ENCODE measurements at places on chromosomes 12 and 14. TPM values are rescaled to one million over a fixed set of nuclear protein-coding genes. Genes with fewer than 3 reads are reported as not detected.

The PZP gene
- not detected for total RNA-seq

The RAB3IP gene
- 6.3 TPM for total RNA-seq

The MYF6 gene
- not detected for total RNA-seq

The KRT7 gene
- 16.1 TPM for total RNA-seq

The DDX54 gene
- total RNA-seq, result 30.2 TPM

The EID3 gene
- total RNA-seq, result 7.1 TPM

The ZNF385A gene
- total RNA-seq, result 0.71 TPM

The E2F7 gene
- 3.9 TPM for total RNA-seq

The RAD9B gene
- total RNA-seq, result 0.46 TPM

The SYCP3 gene
- total RNA-seq, result 0.14 TPM

The FAM161B gene
- total RNA-seq, result 2.8 TPM

The RNASE3 gene
- not detected for total RNA-seq

The KLRG1 gene
- total RNA-seq, result 0.65 TPM

The TRIM9 gene
- 0.18 TPM for total RNA-seq

The RNASE2 gene
- total RNA-seq, result not detected

The OR10P1 gene
- not detected for total RNA-seq

The GSG1 gene
- total RNA-seq, result 0.28 TPM

The CATSPERB gene
- not detected for total RNA-seq

The IL22 gene
- not detected for total RNA-seq

The MANSC1 gene
- total RNA-seq, result 0.92 TPM

The GNPTAB gene
- total RNA-seq, result 28.2 TPM

The KRT72 gene
- not detected for total RNA-seq

The FAM177A1 gene
- total RNA-seq, result 59.3 TPM

The C1QL4 gene
- not detected for total RNA-seq

The SMOC1 gene
- total RNA-seq, result 0.65 TPM

The EIF2S1 gene
- 187 TPM for total RNA-seq

The APOLD1 gene
- 3.3 TPM for total RNA-seq

The FOXA1 gene
- not detected for total RNA-seq

The SLCO1A2 gene
- total RNA-seq, result not detected

The SALL2 gene
- 1.7 TPM for total RNA-seq

The PRDM4 gene
- total RNA-seq, result 16.4 TPM

The SPTB gene
- 0.14 TPM for total RNA-seq

The OTUB2 gene
- total RNA-seq, result 0.85 TPM

The LTB4R2 gene
- 2.7 TPM for total RNA-seq

The KCNA1 gene
- total RNA-seq, result not detected

The ZNF839 gene
- total RNA-seq, result 8.0 TPM

The TRAF3 gene
- 23.6 TPM for total RNA-seq

The RIPK3 gene
- total RNA-seq, result 2.5 TPM

The KLHDC1 gene
- total RNA-seq, result 4.0 TPM

The ASCL1 gene
- not detected for total RNA-seq

The GLT1D1 gene
- not detected for total RNA-seq

The SDR9C7 gene
- total RNA-seq, result not detected

The ACTR6 gene
- total RNA-seq, result 14.2 TPM

The DHRS4 gene
- total RNA-seq, result 49.8 TPM

The ACSM4 gene
- not detected for total RNA-seq
